ENCODE measurements at places on chromosomes 16 and 17.
A peak's percentile ranks its signal among the peaks of the same experiment; 100 is the strongest.

- DNase-seq: peak; percentile 79
These were observed 56.5 kb upstream of the CLEC18A start for GRCh38 chr16:69894676-69895075.

DNA sequence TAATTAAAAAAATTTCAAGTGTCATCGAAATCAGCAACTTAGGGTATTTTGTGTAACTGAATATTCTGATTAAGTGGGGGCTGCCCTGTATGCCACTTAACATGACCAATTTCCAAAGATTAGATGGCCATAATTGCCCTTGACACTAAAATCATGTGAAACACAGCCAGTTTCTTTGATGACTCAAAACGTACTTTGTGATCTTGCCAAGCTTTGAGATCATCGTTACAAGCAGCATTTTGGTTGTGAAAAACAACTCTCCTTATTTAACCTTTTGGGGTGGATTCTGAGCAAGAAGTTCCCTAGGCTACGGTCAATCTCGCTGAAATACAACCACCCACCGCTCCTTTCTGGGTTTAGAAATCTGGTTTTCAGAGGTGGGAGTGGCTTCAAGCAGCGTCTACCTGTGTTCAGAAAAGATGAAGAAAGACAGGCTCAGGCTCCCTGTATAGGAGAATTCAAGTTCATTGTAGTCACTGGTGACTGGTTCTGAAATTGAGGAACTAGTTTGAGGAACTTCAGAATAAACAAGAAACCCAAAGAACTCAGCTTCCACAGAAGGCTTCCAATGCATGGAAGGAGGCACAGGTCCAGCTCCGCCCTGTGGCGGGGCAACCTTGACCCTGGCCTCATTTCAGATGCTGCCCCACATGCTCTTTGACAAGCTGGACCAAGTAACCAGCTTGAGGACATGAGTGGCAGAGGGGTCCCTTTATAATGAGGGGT lies 9.4 kb downstream of the MAP3K14 start:
- DNase-seq: no peak

DNA sequence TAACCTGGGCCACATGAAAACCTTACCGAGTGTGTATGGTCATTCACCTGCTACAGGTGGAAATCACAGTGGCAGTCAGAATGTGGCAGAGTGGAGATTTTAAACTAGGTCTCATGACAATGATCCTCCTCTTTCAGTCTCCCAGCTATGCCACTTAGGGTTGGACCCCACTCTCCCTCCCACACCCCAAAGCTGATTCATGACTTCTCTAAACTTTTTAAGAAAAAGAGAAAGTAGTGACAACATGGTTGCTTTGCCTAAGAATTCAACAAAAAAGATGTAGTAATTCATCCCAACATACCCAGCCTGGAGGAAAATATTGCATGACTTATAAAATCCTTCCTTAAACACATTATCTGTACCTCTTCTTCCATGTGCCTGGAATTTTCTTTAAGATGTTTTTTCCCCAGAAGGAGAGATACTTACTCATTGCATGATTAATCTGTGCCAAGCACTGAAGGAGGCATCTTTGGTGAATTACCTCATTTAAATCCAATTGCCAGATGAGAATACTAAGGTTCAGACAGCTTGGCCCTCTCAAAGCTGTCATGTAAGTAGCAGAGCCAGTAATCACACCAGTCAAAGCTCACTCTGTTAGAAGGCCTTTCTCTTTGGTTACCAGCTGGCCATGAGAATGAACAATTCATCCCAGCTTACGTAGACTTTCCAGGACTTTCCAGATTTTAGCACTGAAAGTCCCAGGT lies 119.9 kb downstream of the COPRS start:
- DNase-seq: no peak

DNA sequence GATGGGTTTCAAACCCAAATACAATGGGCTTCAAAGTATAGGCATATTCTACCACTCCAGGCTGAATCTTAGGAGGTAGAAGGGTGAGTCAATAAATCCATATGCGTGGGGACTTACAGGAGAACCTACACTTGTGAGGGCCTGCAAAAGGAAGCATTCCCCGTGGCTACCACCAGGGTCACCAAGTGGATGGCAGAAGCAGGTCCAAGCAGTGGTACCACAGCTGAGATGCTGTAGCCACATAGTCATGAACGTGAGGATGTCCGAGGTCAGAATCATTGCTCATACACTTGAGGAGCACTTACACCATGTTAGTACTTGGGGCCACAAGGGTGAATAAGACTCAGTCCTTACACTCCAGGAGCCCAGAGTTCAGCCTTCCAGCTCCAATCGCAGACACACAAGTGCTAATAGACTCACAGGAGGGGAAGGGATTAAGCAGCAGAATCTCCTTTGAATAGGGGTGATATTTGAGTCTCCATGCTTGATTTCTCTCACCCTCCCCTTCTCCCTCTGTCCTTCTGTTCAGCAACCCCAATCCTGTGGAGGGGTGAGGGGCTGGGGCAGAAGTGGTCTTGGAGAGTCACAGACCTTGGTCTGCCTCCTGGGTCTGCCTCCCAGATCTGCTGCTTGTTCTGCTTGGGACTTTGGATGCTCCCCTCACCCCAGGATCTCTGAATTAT lies 42.5 kb upstream of the ASIC2 start:
- no peak for DNase-seq

GRCh38 chr16:88638323-88639230 lies at the start of gene IL17C:
Gene IL17C, plus strand, starts transcription at chr16:88638572. Its CDS starts 70 bp downstream, at chr16:88638642.
- no peak for DNase-seq

Measured in posterior cingulate gyrus (tissue), 11 donors.